SW 1271 (cell line): ENCODE measurements at places on chromosomes 7 and 10.

GRCh38 chr7:23474829-23475575 is 4.7 kb upstream of the IGF2BP3 start:
- DNase-seq = no peak

GRCh38 chr7:137992550-137993394 is 9.1 kb downstream of the CREB3L2 start:
- no peak for DNase-seq

GRCh38 chr7:130940326-130940725 is 206.3 kb upstream of the KLF14 start:
- DNase-seq = peak; percentile 43

DNA sequence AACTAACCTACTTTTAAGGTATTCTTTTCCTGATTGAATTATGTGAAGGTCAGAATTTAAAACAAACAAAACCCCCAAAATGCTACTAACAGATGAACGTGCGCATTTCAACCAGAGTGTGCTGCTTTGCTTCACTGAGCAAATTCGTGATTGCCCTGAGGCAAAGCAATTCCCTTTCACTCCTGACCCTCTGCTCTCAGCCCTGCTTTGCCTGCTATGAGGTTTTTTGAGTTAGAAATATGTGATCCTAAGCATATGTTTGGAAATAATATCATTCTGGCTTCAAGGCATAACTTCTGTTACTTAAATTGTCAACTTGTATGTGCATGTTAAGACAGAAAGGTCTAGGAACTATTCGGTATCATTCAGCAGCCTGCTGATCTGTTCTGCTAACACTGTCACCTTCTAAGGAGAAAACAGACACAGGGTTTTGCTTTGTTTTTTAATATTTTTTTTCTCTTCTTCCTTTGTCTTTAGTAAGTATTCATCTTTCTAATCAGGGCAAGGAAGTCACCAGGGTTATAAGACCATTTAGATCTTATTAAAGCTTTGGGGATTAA is 124.2 kb downstream of the GNAT3 start:
- DNase-seq = no peak

- DNase-seq = no peak
Observed at GRCh38 chr10:74058071-74058470, 60.2 kb downstream of the VCL start.

GRCh38 chr7:88337572-88337971 is 30.9 kb upstream of the STEAP4 start:
- peak; percentile 6 for DNase-seq

DNA sequence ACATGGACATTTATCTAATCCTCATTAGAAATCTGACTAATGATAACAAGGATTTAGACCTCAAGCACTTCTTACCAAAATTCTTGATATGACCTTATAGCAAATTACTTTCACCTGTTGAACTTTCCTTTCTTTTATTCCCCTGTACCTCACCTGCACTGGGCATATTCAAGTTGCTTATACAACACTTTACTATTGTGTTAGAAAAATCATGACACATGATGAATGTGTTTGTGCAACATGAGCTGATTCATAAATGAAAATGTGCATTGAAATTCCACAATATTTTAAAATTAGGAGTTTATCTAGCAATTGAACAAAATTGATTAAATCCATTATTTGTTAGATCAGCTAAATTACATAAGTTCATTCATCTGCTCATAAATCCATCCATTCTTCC is 160.6 kb downstream of the CFTR start:
- DNase-seq = no peak

- no peak for DNase-seq
Observed at GRCh38 chr10:110822712-110823311, 48.9 kb upstream of the PDCD4 start.

GRCh38 chr10:115094416-115095140 is 1.4 kb downstream of the ATRNL1 start:
- no peak for DNase-seq

DNA sequence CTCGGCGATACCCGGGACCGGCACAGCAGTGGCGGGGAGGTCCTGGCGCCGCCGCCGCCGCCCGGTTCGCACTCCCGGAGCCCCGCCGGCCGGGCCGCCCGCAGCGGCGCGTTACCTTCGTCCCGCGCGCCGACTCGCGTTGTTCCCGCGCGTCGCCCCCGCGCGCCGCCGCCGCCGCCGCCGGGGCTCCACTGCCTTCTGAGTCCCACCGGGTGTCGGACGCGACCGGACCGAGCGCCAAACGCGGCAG is at the start of gene EZH2:
Gene EZH2 (minus strand): TSS at position 243 of the 250 bp plus-strand sequence. CDS start 36,993 bp downstream, outside the sequence.
- no peak for DNase-seq

- DNase-seq = no peak
Observed at GRCh38 chr10:53140506-53140905, 367.9 kb upstream of the MBL2 start.

DNA sequence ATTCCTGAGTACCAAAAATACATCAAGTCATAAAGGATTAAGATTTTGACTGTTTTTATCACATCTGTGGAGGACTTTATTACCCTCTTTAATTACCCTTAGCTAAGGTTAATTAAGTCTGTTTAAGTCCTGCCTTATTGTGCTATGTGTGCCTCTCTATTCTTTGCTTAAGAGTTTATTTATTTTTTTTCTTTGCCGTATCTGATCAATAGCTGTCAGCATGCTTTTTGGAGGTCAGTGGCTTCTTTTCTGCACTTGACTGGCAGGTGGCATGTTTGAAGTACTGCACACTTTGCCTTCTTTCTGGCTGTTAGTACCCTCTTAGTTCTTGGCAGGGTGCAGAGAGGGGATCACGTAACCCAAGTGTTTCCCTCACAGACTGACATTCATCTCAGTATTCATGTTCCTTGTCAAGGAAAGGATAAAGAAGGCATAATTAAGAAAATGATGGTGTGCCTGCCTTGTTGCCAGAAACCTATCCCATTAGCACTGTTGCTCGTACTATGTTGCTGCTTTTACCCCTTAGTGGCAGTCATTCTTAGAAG is 225.8 kb downstream of the EXOC4 start:
- DNase-seq = no peak

- no peak for DNase-seq
Observed at GRCh38 chr7:134042307-134042706, 84.8 kb upstream of the LRGUK start.

GRCh38 chr10:133336118-133336576 is 549 bp downstream of the CALY start:
- DNase-seq = no peak

DNA sequence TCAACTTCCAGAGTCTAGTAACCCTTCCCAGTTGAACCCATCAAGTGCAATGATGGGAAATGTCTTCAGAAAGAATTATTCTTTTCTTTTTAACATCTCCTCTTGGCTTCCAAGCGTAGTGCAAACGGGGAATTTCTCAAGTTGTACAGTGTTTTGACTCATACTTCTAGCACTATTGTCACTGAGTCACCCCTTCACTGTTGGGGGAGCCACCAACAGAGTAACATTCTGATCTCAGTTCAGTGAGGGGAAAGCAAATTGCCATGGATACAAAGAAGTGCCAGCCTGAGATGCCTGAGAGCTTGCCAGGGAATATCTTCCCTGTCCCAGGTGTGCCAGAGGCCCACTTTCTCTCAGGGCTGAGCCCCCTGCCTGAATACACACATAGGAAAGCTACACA is 31.0 kb downstream of the CYP3A5 start:
- no peak for DNase-seq

GRCh38 chr10:103542764-103543616 is 49.5 kb downstream of the NEURL1 start:
- no peak for DNase-seq

- DNase-seq = no peak
Observed at GRCh38 chr7:135260930-135261721, 27.5 kb downstream of the STRA8 start.

- DNase-seq = no peak
Observed at GRCh38 chr7:52369922-52370321, 665.5 kb upstream of the POM121L12 start.

- DNase-seq = no peak
Observed at GRCh38 chr10:21534604-21535493, 817 bp downstream of the MLLT10 start.

DNA sequence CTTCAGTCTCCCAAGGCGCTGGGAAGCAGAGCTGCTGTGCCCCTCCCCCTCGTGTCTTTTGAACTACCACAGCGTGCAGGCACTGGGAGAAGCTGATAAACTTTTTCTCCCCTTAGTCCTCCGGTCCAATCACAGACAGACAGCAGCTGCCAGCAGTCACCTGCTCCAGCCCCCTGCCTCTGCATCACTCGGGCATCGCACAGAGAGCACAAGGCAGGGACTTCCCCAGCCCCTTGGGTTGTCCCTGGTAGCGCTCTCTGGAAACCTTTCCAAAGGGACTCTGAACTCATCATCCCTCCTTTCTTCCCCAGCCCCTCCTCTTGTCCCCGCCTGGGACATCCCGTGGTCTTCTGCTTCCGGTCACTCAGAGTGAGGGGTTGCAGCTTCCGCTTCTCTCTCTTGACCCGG is 1.4 kb upstream of the NEUROG3 start:
- no peak for DNase-seq

GRCh38 chr10:93541402-93542357 is 24.8 kb upstream of the FFAR4 start:
- no peak for DNase-seq

- no peak for DNase-seq
Observed at GRCh38 chr10:43131256-43131655, 7.0 kb upstream of the CSGALNACT2 start.

GRCh38 chr10:124225467-124226270 is 132.3 kb upstream of the CHST15 start:
- DNase-seq = no peak

DNA sequence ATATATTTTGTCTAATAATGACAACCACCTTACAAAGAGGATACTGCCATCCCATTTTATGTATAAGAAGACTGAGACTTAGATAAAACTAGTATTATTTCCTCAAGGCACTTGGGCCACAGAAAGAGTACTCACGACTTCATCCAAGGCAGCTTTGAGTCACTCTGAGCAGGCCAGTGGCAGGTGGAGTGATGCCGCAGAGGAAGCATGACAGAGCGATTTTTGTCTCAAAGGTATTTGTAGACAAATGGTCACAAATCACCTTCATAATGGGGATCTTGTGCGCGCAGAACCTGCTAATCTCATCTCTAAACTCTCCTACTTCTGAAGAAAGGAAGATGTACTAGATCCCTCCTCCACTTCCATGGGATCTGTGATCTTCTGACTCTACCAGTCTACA is 113.2 kb upstream of the NAMPT start:
- DNase-seq = no peak

DNA sequence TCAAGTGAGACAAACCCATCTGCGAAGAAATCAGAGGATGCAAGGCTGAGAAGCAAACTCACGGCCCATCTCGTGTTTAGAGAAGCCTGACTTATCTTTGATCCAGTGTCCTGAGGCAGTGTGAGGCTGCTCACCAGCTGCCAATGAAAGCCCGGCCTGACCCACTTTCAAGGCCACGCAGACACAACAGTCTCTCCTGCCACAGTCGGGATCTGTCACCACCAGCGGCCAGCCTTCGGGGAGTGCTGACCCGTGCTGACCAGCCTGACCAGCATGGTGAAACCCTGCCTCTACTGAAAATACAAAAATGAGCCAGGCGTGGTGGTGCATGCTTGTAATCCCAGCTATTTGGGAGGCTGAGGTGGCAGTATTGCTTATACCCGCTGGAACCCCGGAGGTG is 7.4 kb upstream of the DNAJB6 start:
- no peak for DNase-seq

GRCh38 chr10:31101123-31101522 is 69.5 kb upstream of the ZNF438 start:
- peak; percentile 14 for DNase-seq

GRCh38 chr10:20949967-20950366 is 52.9 kb upstream of the NEBL start:
- no peak for DNase-seq

- no peak for DNase-seq
Observed at GRCh38 chr10:47018026-47018735, 107.0 kb downstream of the PTPN20 start.

DNA sequence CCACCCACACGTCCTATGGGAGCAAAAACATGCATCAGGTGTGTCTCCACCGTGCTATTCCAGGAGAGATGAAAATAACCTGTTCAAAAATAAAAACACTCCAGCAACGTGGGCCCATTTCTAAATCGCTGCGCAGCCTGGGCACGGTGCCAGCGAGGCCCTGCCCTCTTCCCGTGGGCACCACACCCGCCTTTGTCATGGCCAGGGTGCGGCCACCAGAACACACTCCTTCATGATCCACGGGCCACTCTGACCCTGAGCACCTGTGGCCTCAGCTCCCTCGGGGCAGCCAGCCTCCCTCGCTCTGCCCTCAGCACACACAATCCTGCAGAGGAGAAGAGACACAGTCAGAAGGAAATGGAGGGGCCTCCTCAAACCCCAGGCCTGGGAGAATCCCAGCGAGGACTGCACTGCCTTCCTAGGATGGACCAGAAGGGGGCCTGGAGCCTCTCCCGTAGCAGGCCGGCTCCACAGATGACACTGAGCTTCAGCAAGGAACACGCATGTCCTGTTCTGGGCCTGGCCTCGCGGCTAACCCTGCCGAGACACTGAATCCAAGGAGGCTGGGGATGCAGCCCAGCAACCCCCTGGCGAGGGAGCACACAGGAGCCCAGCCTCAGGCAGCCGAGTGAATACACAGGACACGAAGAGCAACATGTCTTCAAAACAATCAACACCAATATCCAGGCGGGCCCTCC is 169.0 kb downstream of the MAD1L1 start:
- no peak for DNase-seq

DNA sequence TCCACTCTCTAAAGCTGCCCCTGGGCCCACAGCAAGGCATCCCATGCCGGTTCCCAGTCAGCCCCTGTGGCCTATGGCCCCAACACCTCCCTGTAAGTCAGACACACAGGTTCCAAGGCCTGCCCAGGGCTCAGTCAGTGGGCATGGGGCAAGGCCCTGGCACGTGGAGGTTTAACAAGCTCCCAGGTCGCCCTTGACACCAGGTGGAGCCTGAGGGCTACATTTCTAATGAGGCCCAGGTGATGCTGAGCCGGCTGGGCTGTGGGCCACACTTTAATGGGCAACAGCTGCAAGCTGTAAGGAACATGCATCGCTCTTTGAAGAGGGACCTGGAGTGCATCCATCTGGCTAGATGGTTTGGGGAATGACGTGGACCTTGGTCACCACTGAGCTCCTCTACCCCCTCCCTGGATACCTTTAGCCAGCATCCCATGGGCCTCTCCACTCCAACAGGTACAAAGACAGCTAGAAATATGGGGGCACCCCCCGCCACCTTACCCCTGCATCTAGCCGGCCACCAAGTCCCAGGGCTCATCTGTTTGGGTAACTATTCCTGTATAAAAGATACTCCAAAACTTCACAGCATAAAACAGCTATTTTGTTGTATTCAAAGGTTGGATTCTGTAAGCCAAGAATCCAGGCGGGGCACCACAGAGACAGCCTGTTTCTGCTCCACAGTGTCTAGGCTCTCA is 122.5 kb downstream of the OAT start:
- no peak for DNase-seq

GRCh38 chr10:21832821-21833130 is 170.8 kb downstream of the DNAJC1 start:
- no peak for DNase-seq

DNA sequence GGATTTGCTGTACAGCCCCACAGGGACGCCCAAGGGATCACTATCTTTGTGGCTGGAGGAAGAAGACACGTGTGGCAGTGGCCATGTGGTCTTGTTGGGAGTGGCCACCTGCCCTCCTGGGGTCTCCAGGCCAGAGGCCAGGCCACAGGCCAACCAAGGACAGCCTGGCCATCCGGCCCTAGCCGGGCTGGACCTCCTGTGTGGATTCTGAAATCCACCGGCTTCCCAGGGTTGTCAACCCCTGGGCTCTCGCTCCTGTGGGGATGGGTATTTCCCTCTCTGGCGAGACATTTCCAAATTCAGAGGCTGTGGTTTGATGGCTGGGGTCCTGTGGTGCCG is 31.5 kb upstream of the CFAP46 start:
- no peak for DNase-seq
